ENCODE measurements at places on chromosomes 3 and 15.

DNA sequence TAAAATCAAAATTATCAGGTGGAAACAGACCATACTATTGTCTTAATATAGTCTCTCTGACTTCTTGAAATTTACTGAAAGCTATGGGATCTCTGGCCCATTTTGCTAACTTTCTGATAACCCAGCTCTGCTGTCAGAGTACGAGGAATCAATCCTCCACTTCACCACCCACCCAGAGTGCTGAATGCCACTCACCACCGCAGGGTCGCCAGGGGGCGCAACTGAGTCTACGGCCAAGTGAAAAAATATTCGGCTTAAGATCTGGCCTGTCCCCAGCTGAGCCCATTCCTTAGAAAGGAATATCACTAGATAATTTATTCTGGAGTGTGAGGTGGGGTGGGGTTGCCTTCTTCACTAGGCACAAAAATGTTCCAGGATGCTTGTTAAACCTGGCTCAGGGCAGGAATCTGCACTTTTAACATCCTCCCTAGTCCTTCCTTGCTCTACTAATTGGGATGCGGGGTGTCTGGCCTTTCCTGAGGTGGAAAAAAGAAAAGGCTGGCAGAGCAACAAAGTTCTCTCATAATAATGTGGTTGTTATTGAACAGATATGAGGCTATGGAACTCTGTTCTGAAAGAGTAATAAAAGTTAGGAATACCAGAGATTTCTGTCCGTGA, 520.6 kb downstream of the MFSD1 start:
- no peak for DNase-seq

- no peak for DNase-seq
Observed at GRCh38 chr3:110307065-110307809, 764.4 kb upstream of the NECTIN3 start.

- no peak for DNase-seq
Observed at GRCh38 chr15:86522721-86523120, 443.1 kb downstream of the AGBL1 start.

GRCh38 chr3:116743062-116743461, 33.5 kb downstream of the TUSC7 start:
- DNase-seq: no peak

DNA sequence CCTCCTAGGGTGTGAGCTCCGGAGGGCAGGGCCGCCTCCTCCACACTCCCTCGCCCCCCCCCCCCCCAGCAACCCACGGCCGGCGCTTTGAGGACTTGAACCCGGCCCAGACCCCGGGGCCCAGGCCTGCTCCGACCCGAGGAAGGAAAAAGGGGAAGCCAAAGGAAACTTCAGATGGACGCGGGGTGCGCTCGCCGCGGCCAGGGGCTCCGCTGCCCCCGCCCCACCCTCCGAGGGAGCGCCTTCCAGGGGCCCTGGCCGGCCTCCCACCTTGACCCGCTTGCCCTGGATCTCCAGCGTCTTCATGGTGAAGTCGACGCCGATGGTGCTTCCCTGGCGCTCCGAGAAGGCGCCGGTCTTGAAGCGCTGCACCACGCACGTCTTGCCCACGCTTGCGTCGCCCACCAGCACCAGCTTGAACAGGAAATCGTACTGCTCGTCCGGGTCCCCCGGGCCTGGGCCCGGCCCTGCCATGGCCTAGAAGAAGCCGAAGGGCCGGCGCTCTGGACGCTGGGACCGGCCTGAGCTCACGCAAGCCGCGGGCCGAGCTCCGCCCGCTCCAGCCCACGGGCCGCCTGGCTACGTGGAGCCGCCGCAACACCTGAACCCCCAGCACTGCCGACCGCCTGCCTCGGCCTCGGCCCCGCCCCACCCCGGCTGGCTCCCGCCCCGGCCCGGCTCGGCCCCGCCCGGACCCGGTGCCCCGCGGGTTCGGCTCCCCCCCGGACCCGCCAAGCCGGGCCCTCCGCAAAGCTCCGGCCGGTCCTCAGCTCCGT, 400 bp downstream of the RAB43 start:
- no peak for DNase-seq

- DNase-seq: no peak
Observed at GRCh38 chr15:29727871-29728270, 94.4 kb downstream of the TJP1 start.

DNA sequence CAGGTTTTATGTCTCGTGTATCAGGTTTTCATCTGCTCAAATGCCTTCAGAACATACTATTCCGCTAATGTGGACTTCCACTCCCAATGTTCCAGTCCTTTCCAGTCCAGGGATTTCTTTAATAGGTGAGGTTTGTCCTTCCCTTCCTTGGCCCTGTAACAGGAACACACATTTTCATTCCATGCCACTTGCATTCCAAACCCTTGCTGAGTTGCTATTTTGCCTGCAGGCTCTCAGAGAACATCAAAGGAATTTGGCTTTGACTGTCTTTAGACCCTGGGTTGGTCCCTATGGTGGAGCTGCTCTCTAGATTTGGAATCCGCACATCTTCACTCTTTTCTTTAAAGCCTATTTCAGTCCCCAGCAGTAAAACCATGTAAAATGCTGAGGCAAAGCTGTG, 12.3 kb upstream of the ALCAM start:
- no peak for DNase-seq

GRCh38 chr15:31330111-31330785, 3.6 kb downstream of the KLF13 start:
- DNase-seq: no peak

DNA sequence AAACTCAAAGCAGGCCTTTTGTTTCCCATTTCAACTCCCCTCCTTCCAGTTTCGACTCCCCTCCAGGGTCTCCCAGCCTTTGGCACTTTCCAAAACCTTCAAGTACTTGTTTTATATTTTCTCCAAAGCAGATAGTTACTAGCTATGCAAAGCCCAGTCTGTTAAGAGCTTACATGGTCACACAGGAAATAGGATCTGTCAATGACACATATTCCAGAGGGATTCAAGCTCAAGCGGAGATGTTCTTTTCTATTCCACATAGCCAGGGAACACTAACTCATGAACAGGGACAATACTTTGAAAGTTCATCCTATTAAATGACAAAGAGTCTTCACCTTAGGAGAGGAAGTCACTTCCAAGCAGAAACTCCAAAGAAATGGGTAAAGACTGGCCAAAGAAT, 18.6 kb downstream of the SUCLG2 start:
- DNase-seq: no peak

DNA sequence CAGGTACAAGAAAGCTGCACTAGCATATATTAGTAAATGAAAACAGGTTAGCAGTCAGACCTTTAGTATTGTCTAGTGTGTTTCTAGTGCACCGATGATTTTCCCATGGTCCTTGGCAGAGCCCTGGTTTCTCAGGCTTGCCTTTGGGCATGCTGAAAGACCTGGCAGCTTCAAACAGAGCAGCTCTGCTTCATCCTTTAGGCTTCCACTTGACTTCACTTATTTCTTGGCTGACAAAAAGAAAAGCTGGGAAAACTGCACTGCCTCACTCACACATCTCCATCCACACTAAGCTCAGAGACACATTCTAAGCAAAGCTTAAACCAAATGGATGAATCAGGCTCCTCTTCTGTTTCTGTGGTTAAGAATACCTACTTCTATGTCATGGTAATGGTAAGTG, 374.8 kb upstream of the PDZRN3 start:
- no peak for DNase-seq

- DNase-seq: no peak
Observed at GRCh38 chr3:7271631-7272030, 410.7 kb downstream of the GRM7 start.

DNA sequence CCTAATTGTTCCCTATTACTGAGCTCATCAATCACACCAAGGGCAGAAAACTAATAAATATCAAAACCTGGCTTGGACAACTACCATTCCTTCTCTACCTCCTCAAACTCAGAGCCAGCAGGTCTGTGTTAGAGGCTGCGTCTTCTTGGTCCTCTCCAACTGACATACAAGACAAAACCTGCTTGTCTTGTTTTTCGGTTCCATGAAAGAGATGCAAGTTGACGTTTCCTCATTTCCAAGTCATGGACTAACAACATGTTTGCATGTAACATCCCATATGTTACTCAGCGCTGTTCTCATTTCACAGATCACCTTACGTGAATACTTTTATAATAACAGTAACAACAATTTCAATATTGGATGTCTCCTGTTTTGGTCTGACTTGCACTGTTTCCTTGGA, 110.9 kb downstream of the LMLN start:
- no peak for DNase-seq

DNA sequence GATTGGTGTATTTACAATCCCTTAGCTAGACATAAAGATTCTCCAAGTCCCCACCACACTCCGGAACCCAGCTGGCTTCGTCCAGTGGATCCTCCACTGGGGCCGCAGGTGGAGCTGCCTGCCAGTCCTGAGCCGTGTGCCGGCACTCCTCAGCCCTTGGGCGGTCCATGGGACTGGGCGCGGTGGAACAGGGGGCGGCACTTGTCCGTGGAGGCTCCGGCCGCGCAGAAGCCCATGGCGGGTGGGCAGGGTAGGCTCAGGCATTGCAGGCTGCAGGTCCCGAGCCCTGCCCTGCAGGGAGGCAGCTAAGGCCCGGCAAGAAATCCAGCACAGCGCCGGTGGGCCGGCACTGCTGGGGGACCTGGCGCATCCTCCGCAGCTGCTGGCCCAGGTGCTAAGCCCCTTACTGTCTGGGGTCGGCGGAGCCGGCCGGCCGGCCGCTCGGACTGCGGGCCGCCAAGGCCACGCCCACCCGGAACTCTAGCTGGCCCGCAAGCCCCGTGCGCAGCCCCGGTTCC, 3.5 kb upstream of the RNU5B-1 start:
- no peak for DNase-seq

DNA sequence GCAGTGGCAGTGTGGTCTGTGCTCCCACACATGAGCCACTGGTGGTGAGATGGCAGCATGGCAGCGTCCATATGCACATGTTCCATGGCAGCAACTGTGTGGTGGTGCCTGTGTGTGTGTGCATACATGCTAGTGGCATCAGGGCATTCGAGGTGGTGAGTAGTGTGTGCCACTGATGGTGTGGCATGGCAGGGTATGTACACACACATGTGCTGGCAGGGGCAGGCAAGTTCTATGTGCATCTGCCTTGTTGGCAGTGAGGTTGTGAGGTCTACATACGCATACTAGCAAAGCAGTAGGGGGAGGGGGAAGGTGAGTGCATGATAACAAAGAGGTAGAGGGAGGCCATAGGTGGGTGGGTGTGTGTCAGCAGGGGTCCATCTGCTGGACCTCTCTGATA, 378.7 kb downstream of the C3orf38 start:
- DNase-seq: no peak

Data from T1000 (cell line).